ENCODE measurements at places on chromosomes 11 and 22.

GRCh38 chr11:19607656-19608360 is 104.8 kb upstream of the NAV2 start:
- DNase-seq = no peak

DNA sequence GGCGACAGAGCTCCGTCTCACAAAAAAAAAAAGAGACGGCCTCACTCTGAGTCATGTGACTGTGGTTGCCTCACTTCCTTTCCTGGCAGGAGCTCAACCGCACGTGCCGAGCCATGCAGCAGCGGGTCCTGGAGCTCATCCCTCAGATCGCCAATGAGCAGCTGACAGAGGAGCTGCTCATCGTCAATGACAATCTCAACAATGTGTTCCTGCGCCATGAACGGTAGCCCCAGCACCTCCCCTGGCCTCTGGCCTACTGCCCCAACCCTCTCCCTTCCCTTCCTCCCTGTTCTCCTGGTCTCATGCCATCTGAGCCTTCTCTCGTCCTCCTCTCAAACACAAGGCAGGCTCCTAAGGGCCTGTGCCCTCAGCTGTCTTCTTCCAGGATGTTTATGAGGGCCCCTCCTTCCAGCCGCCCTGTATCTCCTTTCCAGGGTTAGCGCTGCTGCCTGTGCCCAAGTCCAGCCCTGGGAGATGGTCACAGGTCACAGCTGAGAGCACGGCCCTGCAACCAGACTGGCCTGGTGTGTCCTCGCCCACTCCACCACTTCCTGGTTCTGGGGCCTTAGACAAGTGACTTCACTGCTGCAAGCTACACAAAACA is 30.7 kb downstream of the TOM1 start:
- DNase-seq = peak; percentile 31

- no peak for DNase-seq
Observed at GRCh38 chr22:38097557-38098409, 12.7 kb downstream of the BAIAP2L2 start.

DNA sequence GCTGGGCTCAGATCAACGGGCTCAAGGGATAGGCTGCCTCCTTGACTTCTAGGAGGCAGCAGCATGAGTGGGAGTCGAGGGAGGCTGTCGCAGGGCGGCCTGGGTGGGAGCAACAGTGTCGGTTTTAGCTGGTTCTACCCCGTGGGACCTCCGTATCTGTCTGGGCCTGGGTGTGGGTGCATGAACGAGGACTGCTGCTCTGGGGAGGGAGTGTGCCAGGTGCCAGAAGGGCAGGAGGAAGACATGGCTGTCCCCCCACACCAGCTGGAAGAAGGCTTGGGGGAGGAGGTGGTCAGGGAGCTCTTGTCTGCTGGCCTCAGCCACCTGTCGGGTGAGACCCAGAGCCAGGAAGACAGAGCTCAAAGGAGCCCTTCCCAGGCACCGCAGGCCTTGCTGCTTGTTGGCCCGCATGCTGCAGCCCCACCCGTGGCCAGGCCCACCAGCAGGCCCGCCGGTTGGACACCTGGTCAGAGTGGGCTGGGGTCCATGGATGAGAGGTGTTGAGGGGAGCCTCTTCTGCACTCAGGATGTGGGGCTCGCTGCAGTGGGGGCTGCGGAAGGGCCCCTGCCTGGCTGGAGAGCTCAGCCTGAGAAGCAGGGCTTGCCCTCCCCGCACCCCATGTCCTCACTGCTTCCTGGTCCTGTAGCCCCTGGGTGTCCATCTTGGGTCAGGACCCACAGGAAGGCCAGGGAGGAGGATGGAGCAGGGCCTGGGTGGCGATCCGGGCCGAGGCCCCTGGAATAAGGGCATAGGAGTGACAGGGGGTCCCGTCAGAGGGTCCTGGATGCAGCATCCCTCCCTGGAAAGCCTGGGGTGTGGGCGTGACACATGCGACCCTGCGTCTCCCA is 3.4 kb downstream of the CEND1 start:
- DNase-seq = no peak

GRCh38 chr22:24445481-24446259 is 18.3 kb downstream of the ADORA2A start:
- DNase-seq = no peak
